H4 (cell line): ENCODE measurements at places on chromosomes 11 and 22. TPM values are rescaled to one million over a fixed set of nuclear protein-coding genes. Genes with fewer than 3 reads are reported as not detected.
A peak's percentile ranks its signal among the peaks of the same experiment; 100 is the strongest.

- no peak for DNase-seq
Measured at GRCh38 chr11:104061853-104062521, 25.5 kb downstream of the DDI1 start.

- no peak for DNase-seq
Measured at GRCh38 chr11:58592760-58593472, 14.1 kb downstream of the ZFP91 start.

GRCh38 chr11:75096456-75097172 is at the start of gene OR2AT4:
TSS of gene OR2AT4 (minus strand) at chr11:75096876.
- no peak for DNase-seq

DNA sequence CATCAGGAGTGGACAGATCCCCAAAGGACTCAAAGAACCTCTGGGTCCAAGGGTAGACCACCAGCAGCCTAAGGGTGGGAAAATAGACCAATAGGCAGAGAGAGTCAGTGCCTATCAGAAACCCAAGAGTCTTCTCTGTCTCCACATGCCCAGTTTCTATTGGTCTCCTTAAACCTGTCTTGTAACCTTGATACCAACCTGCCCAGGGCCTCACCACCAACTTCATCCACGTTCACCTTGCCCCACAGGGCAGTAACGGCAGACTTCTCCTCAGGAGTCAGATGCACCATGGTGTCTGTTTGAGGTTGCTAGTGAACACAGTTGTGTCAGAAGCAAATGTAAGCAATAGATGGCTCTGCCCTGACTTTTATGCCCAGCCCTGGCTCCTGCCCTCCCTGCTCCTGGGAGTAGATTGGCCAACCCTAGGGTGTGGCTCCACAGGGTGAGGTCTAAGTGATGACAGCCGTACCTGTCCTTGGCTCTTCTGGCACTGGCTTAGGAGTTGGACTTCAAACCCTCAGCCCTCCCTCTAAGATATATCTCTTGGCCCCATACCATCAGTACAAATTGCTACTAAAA is at the start of gene HBB:
TSS of gene HBB (minus strand) at position 340 of the 579 bp plus-strand sequence. CDS start at position 290, 50 bp downstream.
- no peak for DNase-seq

DNA sequence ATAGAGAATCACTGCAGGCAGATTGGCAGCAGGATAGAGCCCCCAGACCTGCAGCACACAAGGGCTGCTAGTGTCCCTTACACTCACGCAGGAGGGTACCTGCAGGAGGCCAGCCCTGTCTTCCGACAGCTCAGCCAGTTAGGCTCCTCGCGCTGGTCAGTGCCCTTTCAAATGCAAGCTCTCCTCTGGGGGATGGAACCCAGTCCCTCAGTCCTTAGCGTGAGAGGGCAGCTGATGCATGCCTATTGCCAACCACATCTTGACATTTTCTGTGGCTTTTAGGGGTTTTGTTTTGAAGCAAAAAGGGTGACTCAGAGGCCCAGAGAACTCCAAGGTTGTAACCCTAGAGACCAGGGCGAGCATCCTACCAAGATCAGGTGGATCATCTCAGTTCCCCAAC is 40.0 kb downstream of the WNT11 start:
- peak; percentile 17 for DNase-seq

DNA sequence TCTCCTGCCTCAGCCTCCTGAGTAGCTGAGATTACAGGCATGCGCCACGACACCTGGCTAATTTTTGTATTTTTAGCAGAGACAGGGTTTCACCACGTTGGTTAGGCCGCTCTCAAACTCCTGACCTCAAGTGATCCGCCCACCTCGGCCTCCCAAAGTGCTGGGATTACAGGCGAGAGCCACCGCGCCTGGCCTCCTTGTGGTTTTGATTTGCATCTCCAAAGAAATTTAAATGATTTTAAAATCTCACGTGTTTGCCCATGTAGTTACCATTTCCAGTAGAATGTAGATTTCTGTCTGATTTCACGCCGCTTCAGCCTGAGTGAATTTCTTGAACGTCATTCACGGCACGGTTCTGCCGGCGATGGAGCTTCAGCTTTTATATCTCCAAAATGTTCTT is 55.8 kb downstream of the IGF2 start:
- DNase-seq, result no peak

- no peak for DNase-seq
Measured at GRCh38 chr22:21826204-21826603, 41.2 kb downstream of the MAPK1 start.

- no peak for DNase-seq
Measured at GRCh38 chr11:11521306-11522002, 100.4 kb downstream of the GALNT18 start.

DNA sequence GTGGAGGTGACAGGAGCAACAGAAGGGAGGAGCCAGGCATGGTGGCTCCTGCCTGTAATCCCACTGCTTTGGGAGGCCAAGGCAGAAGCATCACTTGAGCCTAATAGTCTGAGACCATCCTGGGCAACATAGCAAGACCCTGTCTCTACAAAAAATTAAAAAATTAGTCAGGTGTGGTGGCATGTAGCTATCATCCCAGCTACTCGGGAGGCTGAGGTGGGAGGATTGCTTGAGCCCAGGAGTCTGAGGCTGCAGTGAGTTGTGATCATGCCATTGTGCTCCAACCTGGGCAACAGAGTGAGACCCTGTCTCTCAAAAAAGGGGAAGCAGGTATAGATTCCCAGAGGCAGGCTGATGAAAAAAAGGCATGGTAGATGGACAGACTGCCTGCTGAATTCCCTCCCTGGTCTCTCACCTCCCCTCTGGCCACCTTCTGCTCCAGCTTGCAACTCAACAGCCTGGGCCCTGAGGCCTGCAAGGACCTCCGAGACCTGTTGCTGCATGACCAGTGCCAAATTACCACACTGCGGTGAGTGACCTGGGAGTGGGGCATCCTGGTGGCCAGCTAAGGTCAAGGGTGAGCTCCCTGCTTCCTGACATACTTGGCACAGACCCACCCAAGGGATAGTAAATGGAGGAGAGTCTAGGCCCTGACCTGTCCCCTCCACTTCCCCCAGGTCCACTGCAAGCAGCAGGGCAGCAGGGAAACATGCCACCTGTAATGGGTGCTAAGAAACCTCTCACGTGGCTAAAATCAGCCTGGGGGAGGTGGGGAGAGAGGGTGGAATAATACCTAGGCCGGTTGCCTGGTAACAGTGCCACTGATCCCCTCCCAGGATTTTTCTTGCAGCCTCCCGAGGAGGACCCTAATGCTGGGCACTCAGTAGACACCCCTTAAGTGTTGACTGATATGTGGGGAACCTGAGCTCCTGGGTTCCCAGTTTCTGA is 4.3 kb upstream of the NHERF4 start:
- DNase-seq, result no peak

DNA sequence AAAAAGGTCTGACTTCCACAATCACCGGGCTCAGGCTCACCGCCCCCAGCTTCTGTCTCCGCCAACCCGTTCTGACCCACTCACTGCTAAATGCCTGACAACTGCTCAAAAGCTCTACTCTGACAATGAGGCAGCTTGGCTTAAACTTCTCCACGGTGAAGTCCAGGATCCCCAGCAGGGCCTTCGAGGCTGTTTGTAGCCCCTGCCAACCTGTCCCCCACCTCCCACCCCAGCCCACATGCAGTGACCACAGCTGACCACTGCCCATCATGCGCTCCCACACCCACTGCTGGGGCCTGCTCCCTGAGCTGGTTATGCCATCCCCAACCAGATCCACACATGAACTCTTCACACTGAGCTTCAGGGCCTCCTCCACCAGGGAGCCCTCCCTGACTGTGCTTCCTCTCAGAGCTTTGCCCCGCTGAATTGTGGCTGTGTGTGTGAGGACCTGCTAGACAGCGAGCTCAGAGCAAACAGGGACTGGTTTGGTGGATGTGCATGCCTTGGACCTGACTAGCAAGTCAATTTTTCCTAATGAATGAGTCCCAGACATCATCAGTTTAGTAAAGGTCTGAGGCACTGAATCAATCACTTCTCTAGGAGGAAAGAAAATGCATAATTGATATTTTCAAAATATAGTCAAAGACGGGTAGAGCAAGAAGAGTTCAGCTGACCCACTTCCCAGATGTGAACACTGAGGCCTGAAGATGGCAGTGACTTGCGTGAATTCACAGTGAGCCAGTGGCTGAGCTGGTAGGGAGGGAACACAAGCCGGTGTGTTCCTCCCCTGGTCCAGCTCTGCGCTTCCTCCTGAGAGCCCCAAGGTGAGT is 7.7 kb downstream of the LRRC32 start:
- DNase-seq, result no peak

DNA sequence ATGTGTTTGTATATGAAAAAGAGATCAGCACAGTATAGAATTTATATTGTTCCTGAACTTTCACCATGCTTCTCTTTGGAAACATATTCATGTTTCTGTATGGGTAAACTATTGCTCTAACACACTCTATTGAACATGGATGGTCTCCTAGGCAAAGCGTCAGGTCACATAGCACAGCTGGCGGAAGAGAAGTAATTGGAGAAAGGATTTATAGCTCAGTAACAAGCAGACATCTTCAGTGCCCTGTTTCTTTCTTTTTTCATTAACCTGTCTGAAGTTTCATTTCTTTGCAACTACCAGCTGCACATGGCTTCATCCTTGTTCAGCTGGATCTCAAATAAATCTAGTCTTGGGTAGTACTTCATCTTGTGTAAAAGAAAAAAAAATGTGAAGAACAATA is 84.4 kb upstream of the TRPC6 start:
- no peak for DNase-seq

DNA sequence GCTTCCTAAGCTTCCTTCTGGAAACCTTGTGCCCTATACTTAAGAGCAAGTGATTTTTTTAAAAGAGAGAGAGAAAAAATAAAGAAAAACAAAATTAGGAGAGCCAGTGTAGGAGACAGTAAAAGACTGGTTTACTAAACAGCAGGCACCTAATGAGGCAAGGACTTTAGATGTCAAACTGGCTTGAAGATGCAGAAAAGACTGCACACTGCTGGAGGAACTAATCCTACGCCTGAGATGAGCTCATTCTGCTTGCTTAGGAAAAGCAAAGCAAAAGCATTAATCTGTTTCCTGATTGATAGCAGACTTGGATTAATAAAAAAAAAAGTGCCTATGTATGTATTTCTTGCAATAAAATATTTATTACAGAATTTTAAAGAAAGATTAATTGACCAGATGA is 113.6 kb upstream of the SEZ6L start:
- no peak for DNase-seq

DNA sequence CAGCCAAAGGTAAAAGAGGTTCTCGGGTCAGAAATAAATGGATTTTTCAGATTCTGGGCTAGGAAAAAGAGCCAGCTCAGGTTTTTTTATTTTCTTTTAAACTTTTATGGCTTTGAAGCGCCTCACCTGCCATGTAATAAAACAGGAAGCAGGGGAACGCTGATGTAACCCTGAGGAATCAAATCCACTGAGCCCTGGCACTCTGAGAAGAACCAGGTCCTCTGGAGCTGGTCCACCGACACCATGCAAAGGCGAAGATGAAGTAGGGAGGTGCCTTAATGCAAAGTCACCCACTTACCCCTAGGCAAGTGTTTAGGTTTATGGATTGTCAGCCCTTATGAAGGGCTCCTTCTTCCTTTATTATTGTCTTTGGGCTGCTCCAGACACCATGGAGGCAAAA is 1.6 kb downstream of the PAMR1 start:
- no peak for DNase-seq

DNA sequence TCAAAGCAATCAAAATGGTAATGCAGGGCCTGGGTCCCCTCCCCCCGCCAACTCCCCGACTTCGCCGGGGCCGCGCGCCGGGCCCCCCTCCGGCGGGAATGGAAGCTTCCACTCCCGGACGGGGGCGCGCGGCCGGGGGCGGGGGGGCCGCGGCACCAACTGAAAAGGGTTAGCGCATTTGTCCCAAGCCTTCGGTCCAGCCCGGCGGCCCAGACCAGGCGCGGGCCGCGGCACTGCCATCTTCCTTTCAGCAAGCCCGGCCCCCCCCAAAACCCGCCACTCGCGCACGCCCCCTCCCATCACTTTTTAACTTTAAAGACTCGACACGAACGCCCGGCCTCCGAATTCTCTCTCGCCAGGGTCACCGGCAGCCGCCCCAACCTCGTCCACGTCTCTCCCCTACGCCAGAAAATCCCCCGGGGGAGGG is 2.8 kb downstream of the PHF21B start:
- DNase-seq, result no peak

DNA sequence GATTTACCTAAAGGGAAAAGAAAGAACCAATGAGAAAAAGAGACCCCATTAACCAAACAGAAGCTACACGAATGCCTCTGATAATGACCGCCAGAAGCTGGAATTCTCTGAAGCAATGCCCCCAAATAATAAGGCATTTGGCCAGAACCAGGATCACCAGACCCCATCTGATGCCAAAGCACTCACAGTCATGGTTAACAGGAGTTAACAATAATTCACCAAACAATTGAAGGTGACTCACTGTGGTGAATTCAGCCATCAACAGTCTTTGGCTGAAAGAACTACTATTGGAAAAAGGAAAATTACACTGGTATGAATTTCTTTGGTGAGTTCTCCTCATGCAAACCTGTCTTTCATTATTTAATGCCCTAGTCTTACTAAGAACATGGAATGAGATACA is 21.9 kb upstream of the NFRKB start:
- no peak for DNase-seq

DNA sequence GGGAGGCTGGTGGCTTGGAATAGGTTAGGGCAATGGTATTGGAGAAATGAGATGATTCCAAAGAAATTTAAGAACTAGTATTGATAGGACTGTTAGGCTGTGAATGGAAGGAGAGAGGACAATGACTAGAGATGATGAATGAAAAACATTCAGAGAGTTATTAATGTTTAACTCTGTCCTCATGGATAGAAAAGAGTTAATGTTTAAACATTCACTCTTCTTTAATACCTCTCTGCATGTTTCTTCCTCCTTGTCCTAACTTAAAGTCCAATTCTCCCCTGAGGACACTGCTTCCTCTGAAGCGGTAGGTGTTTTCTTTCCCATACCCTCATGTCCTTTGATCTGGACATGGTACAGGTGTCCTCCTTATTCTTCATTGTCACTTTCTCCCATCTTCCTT is 13.4 kb downstream of the CHEK1 start:
- DNase-seq, result no peak

- no peak for DNase-seq
Measured at GRCh38 chr11:125343086-125343717, 152.9 kb downstream of the FEZ1 start.

GRCh38 chr22:26462641-26463040 is 20.9 kb downstream of the HPS4 start:
- no peak for DNase-seq

DNA sequence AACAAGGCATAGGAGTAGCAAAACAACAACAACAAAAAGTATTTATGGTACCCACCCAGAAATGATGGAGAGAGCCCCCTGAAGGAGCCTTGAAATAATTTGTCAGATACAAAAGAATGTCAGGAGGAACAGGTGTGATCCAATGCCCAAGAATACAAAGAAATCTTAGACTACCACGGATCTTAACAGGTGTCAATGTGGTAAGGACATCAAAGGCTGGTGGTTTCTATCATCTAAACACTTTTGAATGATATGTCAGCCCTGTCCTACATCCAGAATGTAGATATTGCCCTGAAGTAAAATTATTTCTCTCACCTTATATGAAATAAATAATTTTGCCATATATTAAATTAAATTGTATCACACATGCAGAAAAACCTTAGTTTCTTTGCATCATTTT is 386.4 kb upstream of the ANO5 start:
- DNase-seq, result no peak

- no peak for DNase-seq
Measured at GRCh38 chr22:46574993-46575910, 37.8 kb upstream of the CELSR1 start.

PDGFB gene
- 0.14 TPM in 1 of 2 replicates, not detected in the other for total RNA-seq

CYTH4 gene
- 0.08 TPM in 1 of 2 replicates, not detected in the other for total RNA-seq

MOGAT2 gene
- total RNA-seq, result not detected in 2 replicates

ART1 gene
- total RNA-seq, result not detected in 2 replicates

CCDC73 gene
- total RNA-seq, result not detected in 2 replicates

SPTBN2 gene
- 12.7 and 24.8 TPM in 2 replicates for total RNA-seq

GSTT2B gene
- 5.2 and 12.3 TPM in 2 replicates for total RNA-seq

MS4A14 gene
- not detected in 2 replicates for total RNA-seq

POU2AF2 gene
- total RNA-seq, result not detected in 2 replicates

DERL3 gene
- total RNA-seq, result 0.43 and 1.6 TPM in 2 replicates

SLC16A8 gene
- not detected in 2 replicates for total RNA-seq

LIMK2 gene
- 3.8 and 4.9 TPM in 2 replicates for total RNA-seq
